Dermis microvascular lymphatic vessel endothelial cell (primary cell): ENCODE measurements at places on chromosomes 12 and 14.
A peak's percentile ranks its signal among the peaks of the same experiment; 100 is the strongest.

DNA sequence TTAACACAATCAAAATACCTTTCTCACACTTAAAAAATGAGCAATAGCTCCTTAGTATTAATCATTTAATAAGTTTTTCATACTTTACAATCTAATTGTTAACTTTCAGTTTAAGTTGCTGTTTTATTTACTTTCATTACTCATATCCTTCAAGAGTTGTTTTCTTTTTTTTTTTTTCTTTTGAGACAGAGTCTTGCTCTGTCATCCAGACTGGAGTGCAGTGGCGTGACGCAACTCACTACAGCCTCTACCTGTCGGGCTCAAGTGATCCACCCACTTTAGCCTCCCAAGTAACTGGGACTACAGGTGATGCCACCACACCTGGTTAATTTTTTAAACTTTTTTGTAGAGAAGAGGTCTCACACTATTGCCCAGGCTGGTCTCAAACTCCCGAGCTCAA lies 16.1 kb downstream of the ZBTB1 start:
- no peak for DNase-seq

DNA sequence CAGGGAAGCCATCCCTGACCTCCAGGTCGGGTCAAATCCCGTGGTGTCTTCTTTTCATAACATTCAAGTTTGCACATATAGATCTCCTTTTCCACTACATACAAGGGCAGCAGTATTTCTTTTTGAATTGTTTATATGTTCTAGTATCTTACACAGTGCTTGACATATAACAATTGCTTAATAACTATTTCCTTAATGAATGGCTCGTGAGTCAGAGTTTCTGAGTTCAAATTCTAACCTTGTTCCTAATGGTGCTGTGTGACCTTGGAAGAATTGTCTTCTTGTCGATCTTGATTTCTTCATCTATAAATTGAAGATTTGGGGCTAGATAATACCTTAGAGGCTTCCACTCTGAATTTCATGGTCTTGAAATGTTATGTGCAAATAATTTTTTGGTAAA lies 57.2 kb upstream of the PELI2 start:
- no peak for DNase-seq

DNA sequence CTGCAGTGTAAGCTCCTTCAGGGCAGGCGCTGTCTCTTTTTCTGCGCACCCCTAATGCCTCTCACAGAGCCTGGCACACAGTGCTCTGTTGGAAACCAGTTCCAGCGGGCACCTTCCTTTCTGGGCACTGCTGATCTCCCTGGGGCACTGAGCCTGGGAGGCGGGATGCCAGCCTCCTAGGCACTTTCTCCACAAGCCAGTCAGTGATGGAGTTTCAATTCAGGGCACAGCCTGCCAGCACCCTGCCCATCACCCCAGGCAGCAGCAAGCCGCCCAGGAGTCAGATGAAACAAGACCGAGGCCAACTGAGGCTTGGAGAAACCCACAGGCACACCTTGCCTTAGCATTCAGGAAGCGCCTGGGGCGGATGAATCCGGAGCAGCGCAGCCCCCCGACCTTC lies 5.7 kb upstream of the CTDSP2 start:
- no peak for DNase-seq

GRCh38 chr12:112664569-112664968 lies 127.0 kb upstream of the RPH3A start:
- DNase-seq, result peak; percentile 25

- DNase-seq, result peak; percentile 76
These were observed 7.0 kb downstream of the RNASE10 start for GRCh38 chr14:20512177-20512905.

DNA sequence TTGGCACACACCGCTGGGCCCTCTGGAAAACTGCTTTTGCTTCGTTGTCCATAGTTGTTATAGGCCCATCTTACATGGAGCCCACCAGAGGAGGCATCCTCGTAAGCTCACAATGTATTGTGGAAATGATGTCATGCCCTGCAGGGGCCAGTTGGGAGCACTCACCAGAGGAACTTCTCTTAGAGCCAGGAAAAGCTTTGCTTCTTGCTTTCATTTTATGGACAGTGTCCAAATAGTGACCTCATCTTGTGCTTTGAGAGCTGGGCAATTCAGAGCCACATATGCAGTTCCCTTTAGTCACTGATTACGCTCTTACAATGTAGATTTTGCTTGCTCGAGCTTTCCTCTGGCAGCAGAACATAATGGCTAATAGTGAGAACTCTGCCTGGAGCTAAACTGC lies 275.6 kb downstream of the AACS start:
- peak; percentile 52 for DNase-seq

DNA sequence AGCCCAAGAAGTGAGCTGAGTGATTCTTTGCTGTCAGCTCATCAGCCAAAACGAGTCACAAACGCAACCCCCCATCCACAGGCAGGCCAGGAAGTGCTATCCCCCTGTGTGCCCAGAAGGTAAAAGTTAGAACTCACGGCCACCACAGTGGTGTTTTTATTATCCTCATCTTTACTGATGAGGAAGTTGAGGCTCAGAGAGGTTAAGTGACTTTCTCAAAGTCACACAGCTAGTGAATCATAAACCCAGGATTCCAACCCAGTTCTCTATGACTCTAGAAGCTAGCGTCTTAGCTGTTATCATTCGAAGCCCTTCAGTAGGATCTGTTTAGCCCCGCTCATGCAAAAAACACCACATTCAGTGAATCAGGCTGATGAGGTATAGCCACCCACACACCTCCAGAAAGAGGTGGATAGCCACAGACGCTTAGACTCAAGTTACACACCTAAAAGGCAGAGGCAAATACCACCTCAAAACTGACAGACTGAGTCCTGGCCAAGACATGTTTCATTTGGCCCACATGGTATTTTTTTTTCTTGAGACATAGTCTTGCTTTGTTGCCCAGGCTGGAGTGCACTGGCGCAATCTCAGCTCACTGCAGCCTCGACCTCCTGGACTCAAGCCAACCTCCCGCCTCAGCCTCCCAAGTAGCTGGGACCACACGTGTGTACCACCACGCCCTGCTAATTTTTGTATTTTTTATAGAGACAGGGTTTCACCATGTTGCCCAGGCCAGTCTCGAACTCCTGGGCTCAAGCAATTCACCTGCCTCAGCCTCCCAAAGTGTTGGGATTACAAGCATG lies 100.7 kb downstream of the SCARB1 start:
- DNase-seq, result no peak

GRCh38 chr14:56057071-56057741 lies 61.0 kb upstream of the PELI2 start:
- no peak for DNase-seq

- DNase-seq, result no peak
These were observed 9.1 kb downstream of the NTF3 start for GRCh38 chr12:5440978-5441377.

GRCh38 chr12:44709166-44709565 lies 166.9 kb downstream of the NELL2 start:
- DNase-seq, result no peak

DNA sequence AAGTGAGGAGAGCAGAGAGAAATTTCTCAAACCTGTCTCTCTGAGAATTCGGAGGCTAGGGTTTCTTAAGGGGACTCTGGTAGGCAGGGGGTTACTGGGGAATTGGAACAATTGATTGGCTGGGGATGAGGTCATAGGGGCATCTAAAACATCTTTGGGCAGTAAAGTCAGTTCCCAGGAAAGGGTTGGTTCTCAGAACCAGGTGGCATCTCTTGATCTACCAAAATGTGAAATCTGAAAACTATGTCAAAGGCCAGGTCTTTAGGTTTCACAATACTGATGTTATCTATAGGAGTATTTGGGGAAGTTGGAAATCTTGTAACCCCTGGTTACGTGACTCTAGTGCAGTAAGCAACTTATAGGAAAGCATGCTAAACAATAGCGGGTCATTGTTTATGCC lies 6.9 kb downstream of the C12orf75 start:
- DNase-seq, result no peak

DNA sequence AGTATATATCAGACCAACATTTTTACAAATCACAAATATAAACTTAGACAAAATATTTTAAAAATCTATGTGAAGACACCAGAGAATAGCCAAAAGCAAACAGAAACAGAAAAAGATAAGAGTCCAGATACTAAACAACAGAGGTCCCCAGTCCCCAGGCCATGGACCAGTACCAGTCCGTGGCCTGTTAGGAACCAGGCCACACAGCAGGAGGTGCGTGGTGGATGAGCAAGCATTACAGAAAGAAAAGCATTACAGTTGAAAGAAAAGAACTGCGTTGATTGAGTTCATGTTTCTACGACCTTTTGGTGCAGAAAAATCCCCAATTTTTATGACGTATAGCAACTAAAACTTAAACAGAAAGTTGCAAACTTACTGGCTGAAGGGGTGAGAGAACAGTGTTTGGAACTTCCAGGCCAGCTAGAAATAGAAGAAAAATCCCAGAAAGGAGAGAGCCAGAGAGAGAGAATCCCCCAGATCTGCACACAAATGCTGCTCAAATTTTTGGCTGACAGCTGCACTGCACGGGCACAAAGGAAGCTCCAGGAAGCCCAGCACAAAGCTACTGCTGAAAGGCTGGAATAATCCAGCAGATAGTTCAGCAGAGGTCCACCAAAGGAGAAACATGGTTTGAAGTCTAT lies 159.6 kb upstream of the C14orf180 start:
- no peak for DNase-seq

GRCh38 chr12:32399370-32400113 lies at the start of gene FGD4:
FGD4 (plus strand) TSS chr12:32399558.
- DNase-seq, result peak; percentile 43

DNA sequence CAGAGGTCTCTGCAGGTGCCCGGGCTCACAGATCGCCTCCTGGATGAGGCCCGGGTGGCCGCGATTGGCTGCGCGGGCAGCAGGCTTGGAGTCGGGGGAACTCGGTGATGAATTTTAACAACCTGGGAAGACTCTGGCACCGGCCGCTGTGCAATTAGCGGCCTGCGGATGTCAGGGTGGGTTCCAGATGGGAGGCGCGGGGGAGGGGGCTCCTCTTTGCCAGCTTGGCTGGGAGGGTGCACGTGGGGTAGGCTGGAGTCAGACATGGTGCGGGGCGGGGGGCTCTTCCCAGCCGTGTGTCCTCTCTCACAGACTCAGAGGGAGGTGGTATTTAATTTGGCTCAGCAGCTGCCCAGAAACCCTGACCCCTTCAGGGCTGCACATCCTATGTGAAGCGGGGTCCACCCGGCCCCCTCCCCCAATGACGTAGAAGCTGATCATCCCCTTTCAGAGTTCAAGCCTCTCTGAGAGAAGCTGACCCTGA lies 81.4 kb downstream of the KIF26A start:
- no peak for DNase-seq

- no peak for DNase-seq
These were observed 27.9 kb upstream of the ATP2A2 start for GRCh38 chr12:110253176-110253575.

- DNase-seq, result no peak
These were observed 8.7 kb downstream of the CLEC7A start for GRCh38 chr12:10121278-10121677.

DNA sequence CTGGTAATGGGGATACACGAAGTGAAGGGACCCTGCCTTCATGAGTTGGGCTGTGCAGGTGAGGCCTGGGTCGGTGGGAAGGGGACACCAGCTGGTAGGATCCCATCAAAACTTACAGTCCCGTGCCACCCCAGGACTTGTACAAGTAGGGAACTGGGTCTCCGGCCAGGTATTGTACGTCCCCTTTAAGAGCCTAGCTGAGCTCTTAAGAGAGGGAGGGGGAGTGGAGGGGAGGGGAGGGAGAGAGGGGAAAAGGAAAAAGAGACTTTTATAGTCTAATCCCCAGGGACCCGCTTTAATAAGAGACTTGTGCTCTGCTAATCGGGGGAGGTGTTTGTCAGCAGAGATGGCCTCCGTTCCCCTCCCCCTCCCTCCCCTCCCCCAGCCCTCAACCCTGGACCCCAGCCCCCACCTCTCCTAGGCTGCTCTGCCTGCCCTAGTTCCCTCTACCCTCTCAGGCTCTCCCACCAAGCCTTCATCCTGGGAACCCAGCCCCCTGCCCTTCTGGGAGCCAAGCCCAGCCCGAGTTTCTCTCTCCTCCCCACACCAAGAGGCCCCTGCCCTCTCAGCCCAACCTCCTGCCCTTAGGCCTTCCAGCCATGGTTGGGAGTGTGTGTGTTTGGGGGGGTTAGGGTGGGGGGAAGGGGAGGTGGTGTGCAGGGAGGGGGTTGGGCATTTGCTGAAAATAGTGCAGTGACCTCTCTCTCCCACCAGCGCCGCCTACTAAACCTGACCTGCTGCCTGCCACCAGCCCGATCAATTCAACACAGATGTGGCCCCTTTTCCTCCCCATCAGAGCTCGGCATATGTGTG lies 2.6 kb downstream of the GDF11 start:
- DNase-seq, result no peak

- DNase-seq, result no peak
These were observed 230.8 kb upstream of the NAV3 start for GRCh38 chr12:77599782-77600467.

DNA sequence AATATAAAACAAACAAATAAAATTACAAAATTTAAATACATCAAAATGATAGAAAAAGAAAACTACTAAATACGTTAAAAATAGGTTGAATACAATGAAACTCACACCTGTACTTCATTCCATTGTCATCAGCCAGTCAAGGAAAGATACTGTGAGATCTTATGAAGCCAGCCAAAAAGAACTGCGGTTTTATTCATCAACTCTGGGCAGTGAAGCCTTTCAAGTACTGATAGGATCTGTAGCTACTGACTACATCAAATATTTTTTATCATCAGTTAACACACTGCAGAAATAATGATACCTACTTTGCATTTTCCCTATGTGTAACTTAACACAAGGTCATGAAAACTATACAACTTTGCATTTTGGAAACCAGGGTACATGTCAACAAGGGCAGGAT lies 46.3 kb upstream of the FAR2 start:
- no peak for DNase-seq
